ENCODE measurements at places on chromosomes 13 and 19.

DNA sequence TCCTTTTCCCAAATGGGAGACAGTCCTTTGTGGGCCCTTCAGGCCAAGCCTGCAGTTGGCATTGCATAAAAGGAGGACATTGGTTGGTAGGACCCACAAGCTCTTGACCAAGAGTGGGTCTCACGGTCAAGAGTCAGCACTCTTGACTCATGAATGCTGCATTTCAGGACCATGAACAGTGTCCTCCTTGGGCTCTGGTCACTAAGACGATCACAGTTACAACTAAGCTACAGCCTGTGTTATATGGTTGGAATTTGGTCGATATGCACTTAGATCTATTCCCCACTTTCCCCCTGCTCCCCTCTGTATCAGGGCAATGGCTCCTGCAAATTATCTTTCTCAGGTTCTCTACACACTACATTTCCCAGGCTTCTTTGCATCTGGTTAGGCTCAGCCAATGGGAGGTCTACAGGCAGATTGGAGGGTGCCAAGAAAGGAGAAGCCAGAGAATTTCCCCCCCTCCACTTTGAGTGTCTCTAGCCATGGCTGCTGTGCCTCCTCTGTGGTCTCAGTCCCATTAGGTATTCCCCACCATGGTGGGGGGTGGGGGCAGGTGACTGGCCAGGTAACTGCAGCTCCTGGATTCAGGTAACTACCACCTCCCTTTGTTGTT lies 3.1 kb upstream of the OLFM2 start:
- no peak for DNase-seq

GRCh38 chr13:74017301-74018061 lies 116.7 kb downstream of the KLF12 start:
- no peak for DNase-seq

DNA sequence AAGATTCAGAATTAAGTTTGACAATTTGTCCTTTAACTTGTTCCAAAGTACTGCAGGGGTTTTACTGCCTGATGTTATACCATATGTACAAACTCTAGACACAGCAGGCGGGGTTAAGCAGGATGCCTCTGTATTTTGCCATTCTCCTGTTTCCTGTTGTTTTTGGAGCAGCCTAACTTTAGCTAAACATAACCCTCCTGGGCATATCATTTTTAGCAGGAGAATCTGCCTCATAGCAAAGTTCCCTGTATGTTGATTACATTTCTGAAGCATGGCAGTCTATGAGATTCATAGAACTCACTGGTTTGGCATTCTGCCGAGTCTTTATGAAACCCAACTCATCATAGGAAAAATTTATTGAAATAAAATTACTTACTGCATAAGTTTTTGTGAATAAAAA lies 5.2 kb downstream of the LHFPL6 start:
- DNase-seq: peak; percentile 44

GRCh38 chr13:43877326-43877725 lies 2.2 kb downstream of the CCDC122 start:
- DNase-seq: no peak
